ENCODE measurements at places on chromosomes 2 and 18.

DNA sequence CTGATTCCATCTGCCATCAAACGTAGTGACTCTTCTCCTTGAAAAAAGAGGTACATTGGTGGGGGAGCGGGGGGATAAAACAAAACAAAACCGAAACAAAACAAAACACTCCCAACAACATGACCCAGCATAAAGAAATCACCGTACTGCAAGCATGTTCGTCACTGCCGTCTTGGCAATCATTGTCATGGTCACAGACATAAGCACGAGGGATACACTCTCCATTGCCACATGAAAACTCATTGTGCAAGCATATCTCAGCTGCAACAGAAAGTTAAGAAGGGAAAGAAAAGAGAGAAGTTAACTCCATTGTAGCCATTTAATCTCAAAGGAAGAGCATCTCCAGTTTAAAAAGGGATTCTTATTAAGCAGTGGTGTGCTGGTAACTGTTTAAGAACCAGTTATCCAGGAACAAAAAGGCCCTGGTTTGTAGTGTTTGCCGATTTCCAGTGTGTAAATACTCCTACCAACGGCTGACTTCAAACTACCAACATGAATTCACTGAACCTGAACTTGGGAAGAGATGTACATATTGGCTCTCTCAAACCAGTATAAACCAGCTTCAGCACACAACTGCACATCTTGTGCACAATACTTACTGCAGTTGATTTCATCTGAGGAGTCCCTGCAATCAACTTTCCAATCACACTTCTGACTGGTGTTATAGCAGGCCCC lies 68.2 kb downstream of the LRP2 start:
- no peak for DNase-seq

GRCh38 chr2:161112908-161113307 lies 47.3 kb upstream of the TANK start:
- no peak for DNase-seq

DNA sequence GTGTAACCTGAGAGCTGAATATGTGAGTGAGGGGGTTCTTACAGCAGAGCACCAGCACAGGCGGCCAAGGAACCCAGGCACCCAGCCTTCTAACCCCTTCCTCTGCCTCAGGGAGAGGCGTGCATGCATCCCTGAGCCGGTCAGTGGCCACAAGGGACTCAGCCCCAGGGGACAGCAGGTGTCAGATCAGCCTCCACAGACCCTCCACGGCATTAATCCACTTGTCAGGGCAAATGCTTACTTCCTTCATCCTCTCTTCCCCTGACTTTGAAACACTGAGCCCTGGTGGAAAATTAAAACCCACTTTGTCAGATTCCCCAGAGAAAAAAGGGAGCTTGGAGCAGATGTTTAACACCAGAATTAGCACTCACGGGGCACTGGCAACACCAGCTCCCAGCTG lies 60.5 kb upstream of the SMAD2 start:
- no peak for DNase-seq

DNA sequence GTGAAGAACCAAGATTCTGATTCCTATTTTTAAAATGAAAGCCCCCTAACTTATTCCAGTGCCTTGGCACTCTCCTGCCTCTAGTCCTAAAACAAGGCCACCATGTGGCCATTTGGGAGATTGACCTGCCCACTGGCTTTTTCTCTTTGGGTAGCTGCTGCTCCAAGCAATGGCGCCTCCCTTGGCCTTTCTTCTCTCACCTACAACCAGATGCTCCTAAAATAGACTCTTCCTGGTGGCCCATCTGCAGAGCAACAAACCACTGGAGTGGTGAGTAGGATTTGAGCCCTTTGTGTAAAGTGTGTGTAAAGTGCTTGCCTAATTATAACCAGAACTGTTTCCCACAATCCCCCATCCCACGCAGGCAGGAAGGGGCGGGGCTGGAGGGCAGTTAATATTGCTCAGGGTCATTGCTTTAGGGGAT lies 114.2 kb downstream of the FHOD3 start:
- DNase-seq, result peak; percentile 53

- DNase-seq, result no peak
These were observed 162.2 kb downstream of the AFF3 start for GRCh38 chr2:99980176-99980575.

- DNase-seq, result peak; percentile 93
These were observed 22.7 kb downstream of the RNF152 start for GRCh38 chr18:61870151-61870550.

DNA sequence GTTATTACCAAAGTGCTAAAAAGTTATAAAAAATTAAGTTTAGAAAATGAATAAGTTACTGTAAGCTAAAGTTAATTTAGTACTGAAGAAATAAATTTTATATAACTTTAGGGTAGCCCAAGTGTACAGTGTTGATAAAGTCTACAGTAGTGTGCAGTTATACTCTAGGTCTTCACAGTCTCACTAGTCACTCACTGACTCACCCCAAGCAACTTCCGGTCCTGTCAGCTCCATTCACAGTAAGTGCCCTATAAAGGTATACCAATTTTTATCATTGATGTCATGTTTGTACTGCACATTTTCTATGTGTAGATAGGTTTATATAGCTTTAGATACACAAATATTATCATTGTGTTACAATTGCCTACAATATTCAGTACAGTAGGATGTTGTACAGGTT lies 518.3 kb upstream of the PIK3C3 start:
- no peak for DNase-seq

DNA sequence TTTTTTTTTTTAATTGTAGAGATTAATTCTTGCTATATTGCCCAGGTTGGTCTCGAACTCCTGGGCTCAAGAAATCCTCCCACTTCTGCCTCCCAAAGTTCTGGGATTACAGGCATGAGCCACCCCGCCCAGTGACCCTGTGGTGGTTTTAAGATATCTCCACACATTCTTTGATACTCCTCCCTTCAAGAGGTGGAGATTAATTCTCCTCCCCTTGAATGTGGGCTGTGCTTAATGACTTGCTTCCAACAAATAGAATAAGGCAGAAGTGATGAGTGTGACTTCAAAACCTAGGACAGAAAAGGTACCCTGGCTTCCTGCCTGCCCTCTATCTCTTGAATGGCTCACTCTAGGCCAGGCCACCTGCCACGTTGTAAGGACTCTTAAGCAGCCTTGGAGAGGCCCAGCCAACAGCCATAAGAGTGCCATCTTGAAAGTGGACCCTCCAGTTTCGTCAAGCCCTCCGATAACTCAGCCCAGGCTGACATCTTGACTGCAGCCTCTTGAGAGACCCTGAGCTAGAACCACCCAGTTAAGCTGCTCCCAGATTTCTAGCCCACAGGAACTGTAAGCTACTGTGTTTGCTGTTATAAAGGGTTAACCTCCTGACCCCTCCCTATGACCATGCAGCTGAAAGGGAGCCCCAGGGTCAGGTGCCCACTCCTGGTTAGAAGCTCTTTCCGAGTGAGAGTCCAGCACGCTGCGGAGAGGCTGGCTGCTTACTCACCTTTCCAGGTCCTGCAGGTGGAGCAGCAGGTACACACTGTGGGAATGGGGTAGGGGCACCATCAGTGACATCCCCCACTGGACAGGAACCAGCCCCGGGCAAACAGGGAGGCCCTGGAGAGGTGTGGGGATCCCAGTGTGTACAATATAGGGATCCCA lies 27.6 kb downstream of the MRPL35 start:
- DNase-seq, result no peak

GRCh38 chr2:209368914-209369313 lies 54.9 kb upstream of the MAP2 start:
- DNase-seq, result peak; percentile 99

DNA sequence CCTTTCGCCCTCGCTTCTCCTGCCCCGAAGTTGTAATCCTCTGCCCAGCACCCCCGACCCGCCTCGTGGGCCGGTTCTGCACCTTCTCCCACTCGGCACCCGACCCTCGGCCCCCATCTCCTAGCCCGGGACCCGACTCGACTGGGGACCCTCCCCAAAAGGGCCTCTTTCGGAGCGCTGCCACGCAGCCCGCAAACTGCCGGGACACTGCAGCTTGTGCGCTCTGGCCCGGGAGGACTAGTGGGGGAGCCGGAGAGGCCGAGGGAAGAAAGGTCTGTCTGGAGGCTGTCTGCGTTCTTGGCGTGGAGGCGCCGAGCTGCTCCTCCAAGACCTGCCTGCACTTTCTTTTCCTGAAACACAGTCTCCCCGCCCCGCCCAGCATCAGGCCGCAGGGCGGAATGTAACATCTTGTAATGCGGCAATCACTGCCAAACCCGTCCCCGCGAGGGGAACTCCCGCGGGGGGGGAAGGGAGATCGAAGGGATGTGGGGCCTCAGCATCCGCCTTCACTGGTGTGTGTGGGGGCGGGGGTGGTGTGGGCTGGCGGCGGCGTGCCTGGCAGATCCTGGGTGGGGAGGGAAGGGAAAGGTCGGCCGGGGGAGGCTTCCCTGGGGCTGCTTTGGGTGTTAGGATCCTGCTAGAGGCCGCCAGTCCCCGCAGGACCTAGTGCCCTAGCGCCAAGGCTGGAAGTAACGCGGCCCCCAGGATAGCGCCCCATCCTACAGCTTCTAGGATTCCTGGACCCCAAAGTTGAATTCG lies 7.4 kb downstream of the DLX2 start:
- peak; percentile 87 for DNase-seq

- DNase-seq, result no peak
These were observed 122.4 kb downstream of the PTGR3 start for GRCh38 chr18:75086494-75087034.

DNA sequence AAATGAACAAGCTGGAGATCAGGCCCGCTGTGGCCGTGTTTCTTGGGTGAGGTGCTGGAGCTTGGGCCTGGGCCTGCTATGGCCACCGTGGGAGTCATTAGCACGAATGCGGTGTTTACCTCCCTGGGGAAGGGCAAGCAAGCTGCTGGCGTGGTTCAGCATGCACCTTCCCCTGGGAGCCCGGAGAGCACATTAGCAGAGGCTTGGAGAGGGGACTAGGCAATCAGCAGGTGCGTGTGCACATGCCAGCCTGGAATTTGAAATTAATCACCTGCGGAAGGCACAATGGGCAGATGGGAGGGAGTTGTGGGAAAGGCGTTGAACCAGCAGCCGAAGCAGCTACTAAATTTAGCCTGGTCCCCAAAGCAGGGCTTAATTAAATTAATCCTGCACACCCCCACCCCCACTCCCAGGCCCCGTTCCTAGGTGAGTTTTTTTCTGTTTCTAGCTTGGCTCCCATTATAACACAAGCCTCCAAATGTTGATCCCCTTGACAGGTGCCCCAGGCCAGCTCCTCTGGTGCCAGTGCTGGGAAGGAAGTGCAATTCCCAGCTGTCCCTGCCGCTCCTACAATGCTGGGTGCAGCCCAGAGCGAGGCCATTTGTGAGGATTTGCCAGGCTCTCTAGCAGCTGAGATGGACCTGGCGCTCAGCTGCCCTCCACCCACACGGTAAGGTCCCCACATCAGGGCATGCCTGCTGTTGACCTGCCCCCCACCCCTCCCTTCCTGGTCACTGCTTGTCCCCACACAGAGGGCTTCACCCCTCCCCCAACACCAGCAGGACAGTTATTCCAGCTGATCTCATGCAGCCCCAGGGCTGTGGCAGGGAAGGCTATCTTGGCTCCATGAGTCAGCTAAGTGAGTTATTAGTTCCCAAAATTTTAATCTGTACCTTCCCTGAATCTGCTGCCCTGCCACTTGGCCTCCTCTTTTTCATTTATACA lies 115.0 kb downstream of the ZBTB7C start:
- DNase-seq, result no peak

GRCh38 chr18:46134920-46135675 lies 30.9 kb downstream of the HAUS1 start:
- DNase-seq, result no peak

GRCh38 chr2:41937921-41938708 lies 109.7 kb upstream of the PKDCC start:
- DNase-seq, result no peak

DNA sequence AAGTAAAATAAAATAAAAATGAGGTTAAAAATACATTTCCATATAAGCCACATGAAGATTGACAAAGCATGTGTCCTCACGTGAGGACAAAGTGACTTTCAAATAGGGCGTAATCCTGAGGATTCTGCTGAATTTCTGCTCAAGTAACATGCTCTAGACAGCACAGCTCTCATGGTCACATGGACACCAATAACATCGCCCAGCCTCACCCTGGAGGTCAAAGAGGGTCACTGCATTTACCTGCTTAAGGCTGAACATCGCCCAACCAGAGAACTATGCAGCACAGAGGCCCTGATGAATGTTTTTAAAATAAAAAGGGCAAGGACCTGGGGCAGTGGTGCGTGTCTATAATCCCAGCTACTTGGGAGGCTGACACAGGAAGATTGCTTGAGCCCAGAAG lies 30.2 kb downstream of the TGFBRAP1 start:
- DNase-seq, result no peak

- DNase-seq, result no peak
These were observed 33.4 kb upstream of the SKA1 start for GRCh38 chr18:50341443-50341842.
